ENCODE measurements at places on chromosomes 1 and 21. TPM values are rescaled to one million over a fixed set of nuclear protein-coding genes. Genes with fewer than 3 reads are reported as not detected.

GRCh38 chr1:26953374-26953773 is 6.9 kb downstream of the KDF1 start:
- DNase-seq: no peak

The ENO1 gene
- 688 TPM for total RNA-seq

The TFF2 gene
- total RNA-seq: not detected

The IGSF9 gene
- 0.30 TPM for total RNA-seq

DNA sequence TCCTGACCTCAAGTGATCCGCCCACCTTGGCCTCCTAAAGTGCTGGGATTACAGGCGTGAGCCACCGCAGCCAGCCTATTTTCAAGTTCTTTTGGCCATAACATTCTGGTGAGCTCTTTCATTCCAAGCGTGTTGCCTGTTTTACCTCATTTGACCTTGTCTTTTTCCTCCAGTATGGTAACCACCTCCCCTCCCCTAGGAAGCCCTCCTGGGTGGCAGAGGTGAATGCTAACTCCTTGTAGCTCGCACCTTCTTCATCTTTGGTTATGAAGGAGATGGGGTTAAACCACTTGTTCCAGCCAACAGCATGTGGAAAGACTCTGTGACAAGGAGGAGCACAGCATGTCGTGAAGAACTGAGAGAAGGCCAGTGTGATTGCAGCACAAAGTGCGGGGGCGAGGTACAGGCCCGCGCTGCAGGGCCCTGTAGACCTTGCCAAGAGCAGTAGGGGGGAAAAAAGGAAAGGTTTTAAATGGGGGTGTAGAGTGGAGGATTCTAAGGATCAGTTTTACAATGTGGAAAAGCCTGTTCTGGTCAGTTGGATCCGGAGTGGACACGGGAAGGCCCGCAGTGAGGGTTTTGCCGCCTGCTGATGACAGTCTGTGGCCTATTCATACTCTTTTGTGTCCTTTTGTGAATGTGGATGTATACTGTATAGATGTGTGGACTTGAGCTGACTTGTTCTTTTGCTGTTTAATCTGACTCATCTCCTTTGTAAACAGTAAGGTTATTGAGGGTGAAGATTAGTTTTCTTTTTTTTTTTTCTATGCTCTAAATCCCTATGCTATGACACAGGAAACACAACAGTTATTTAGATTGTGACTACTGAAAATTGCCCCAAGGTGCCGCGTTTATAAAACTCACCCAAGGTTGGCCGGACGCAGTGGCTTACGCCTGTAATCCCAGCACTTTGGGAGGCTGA is 7.5 kb upstream of the ZNF436 start:
- DNase-seq: peak; percentile 58

The PAFAH2 gene
- 6.4 TPM for total RNA-seq

DNA sequence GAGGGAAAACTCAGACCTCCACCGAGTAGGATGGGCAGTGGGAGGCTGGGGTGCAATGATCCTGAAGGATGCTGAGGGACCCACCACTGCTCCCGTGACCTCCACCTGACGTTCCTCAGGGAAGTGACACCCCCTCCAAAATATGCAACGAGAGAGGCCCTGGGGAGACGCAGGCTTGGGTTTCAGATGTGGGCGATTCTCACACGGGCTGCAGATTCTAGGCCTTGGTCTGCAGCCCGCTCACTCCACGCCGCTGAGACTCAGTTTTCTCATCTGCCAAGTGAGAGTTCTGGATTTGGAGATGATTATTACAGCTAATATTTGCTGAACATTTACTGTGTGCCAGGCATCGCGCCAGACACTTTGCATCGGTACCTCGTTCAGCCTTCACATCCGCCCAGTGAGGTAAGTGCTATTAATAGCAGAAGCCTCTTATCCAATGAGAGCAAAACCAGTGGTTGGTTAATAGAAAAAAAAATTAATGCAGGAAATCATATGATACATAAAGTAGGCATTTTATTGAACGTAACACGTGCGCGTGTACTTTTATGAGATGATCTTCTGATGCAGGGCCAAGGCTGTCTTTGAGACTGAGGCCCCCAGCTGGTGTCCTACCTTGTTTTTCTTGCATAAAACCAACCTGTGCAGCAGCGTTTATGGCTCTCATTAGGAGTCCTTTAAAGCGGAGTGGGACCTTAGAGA is 102.0 kb upstream of the RUNX3 start:
- no peak for DNase-seq

- no peak for DNase-seq
Observed at GRCh38 chr21:46297338-46298271, 11.5 kb downstream of the YBEY start.

Measured in aorta (tissue), 5 donors.